Left hindlimb (tissue), 1 donor: ENCODE measurements at places on chromosomes 7 and 10.

GRCh38 chr7:84953234-84953633, 233.6 kb downstream of the SEMA3D start:
- DNase-seq: no peak

DNA sequence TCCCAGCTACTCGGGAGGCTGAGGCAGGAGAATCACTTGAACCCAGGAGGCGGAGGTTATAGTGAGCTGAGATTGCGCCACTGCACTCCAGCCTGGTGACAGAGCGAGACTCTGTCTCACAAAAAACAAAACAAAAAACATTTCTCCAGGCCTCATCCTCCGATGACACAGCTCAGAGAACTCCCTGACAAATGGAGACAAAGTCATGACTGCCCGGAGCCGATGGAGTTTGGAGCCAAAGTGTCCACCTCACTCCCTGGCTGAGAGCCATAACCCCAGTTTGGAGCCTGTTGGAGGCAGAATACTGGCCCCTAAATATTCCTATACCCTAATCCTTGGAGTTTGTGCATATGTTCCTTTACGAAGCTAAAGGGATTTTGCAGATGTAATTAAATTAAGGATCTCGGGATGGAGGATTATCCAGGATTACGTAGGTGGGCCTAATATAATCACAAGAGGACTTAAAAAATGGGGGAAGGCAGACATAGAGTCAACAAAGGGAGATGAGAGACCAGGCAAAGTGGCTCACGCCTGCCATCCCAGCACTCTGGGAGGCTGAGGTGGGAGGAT, 22.7 kb downstream of the SSC4D start:
- DNase-seq: no peak

- DNase-seq: no peak
Measured at GRCh38 chr10:91088300-91089140, 131.9 kb upstream of the PCGF5 start.

DNA sequence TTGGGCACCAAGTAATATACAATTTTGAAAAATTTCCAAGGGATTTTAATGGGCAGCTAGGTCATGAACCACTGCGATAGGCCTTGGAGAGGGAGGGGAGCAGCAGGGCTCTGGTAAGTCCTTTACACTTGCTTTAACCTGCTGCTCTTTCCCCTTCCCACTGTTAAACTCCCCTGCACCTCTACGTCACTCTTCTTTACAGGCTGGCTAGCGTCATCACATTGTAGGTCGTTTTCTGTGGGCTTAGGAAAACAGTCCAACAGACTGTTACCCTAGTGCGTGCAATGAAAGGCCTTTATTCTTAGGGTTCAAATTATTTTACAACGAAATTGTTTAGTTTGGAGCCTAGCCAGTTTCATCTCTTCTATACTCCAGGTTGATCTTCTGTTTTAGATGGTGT, 235.7 kb downstream of the AUTS2 start:
- no peak for DNase-seq

GRCh38 chr7:82701949-82702348, 258.4 kb upstream of the CACNA2D1 start:
- DNase-seq: no peak

GRCh38 chr7:1950066-1950451, 280.0 kb downstream of the ELFN1 start:
- no peak for DNase-seq

DNA sequence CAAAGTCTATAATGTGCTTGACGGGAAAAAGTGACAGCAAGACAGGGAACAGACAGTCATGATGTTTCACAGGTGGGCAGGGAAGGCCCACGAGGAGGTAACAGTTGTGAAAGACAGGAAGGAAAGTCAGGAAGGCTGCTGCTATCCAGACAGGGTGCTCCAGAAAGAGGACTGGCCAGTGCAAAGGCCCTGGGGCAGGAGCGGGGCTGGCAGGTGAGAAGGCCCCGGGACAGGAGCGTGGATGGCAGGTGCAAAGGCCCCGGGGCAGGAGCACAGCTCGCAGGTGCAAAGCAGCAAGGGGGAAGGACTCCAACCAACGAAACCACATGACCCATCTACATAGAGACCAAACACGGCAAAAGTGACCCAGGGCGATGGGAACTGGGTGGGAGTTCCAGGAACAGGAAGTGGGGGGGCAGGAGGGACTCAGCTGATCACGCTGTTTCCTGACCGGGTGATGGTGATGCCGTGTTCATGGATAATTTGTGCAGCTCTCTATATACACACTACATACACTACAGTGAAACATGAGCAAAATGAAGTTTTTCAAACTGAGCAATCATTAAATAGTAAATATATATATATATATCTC, 138.2 kb downstream of the MAD1L1 start:
- DNase-seq: no peak
